Substantia nigra (tissue), 51 donors: ENCODE measurements at places on chromosomes 3 and 15.

GRCh38 chr15:29204369-29204755 is 65.3 kb downstream of the NSMCE3 start:
- no peak for DNase-seq

DNA sequence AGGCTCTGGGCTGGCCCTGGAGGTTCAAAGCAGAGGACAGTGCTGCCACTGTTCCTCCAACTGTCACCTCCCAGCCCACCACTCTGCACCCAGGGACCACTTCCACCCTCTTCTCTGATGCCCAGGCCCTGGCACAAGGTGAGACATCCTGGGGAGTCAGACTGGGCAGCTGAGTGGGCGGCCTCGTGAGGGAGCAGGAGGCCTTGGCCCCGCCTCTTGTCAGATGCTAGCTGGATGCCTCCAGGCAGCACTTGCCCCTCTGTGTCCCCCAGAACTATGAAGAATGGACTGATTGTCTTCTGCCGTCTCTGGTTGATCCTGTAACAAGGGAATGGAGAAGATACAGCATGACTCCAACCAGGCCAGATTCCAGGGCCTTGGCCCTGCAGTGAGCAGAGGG is 191.0 kb upstream of the LINGO1 start:
- no peak for DNase-seq

DNA sequence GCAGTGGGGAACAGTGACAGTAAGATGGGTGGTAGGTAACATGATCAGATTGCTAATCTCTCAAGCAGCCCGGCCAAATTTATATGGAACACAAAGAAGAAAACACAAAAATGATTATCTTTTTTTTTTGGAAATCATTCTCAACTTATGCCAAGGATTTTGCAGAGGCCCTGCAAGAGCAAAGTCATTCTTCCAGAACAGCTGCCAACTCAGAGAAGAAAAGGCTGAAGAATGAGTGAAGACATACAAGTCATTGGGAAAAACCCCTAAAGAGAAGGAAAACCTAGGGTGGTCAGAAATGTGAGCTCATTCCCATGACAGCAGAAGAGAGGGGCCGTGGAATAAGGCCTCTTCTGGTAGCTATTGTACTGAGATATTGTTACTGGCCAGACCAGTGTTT is 246.7 kb downstream of the SHOX2 start:
- DNase-seq, result no peak

GRCh38 chr3:86104154-86104553 is 886.8 kb downstream of the VGLL3 start:
- DNase-seq, result no peak

- DNase-seq, result no peak
Measured at GRCh38 chr3:177820683-177821316, 623.5 kb upstream of the TBL1XR1 start.

DNA sequence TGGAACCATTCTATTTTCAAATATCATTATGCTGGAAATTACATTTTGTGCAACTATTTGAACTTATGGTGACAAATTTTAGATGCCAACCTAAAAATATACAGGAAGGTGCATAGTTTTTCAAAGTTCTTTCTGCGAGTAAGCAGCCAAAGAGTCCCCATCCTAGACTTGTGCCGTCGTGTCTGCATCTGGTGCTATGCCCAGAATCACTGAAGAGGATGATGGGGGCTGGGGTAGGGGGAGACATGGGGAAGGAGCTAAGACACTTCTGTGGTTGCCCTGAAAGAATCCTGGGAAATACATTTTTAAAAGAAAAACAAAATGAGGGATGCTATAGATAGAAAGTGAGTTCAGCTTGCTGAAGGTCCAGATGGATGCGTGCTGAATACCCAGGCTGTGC is 21.2 kb upstream of the FAM81A start:
- no peak for DNase-seq

- DNase-seq, result peak; percentile 7
Measured at GRCh38 chr3:45064512-45065372, 38.6 kb downstream of the CLEC3B start.

- DNase-seq, result no peak
Measured at GRCh38 chr15:52710050-52710707, 31.0 kb upstream of the ATOSA start.

DNA sequence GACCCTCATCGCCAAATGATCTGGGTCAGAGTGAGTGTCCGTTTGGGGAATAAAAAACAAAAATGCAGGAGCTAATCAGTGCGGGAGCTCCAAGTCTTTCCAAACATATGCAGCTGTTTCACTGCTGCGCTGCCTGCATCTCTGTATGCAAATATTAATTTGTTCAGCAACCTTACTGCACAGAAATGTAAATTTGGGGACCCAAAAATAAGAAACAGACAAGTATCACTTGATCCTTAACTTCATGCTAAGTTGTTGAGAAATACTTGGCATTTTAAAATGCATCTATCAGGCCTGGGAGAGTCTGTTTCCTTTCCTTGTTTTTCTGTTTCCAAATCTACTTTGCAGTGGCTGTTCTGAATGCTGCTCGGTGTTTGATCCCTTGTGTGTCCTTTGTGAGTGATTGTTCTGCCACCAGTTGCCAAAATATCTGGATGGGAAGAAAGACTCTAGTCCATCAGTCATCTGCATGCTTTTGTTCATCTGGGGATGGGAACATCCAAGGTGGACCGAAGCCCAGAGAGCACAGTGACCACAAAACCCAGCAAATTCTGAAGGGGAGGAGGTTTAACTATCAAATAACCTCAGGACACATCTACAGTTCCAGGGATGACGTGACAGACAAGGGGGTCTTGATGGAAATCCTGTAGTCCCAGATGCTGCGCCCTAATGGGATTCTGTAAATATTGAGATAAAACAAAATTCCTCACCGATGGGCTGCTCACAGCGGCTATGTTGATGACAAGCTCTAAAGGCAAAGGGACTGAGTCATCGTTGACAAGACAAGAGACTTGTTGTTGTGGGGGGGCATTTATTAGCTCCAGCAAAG is 199.5 kb upstream of the WNT5A start:
- no peak for DNase-seq

DNA sequence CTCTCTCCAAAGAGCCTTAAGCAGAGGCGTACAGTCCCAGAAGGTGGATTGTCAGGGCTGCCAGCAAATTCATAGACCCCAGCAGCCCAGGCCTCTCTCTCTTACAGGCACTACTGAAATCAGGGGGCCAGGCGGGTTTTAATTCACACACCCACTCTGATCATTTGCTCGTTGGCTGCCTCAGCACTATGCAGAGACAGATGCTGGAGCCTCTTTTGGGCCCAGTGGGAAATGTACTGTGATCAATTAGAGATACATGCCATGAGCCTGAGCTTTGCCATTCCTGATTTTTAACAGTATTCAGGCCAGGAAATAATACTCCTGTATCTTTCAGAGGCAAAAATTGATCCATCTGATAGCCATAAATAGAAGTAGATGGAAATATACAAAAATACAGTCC is 53.0 kb downstream of the CMTM6 start:
- DNase-seq, result no peak

DNA sequence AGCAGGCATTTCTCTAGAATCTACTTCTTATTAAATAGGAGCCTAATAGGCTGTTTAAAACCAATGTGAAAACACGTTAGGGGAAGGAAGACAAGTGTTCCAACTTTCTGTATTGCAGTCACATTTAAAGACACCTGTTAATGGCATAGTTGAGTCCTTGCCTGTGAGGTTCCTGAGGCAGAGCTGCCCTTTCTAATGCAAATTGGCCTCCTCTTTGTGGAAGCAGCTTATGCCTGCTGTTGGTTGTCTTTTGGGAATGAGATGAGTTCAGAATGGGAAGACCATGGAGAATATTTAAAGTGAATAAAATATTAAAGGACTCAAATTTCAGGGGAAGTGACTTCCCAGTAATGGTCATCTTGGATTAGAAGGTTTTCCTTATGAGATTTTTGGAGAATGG is 51.2 kb downstream of the NEK11 start:
- no peak for DNase-seq

DNA sequence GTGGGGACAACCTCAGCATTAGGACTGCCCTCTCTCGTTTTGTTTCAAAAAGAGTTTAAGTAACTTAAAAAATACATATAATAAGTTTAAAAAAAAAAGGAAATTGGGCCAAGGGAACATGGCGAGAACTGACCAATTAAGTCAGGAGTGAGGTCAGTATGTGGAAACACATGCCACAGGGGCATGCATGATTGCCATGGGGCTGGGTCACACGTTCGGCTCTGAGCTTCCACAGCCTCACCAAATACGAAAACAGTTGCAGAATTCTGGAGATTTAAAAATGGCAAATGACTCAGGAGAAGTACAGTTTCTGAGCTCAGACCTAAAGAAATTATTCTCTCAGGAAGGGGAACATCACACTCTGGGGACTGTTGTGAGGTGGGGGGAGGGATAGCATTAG is 24.1 kb downstream of the PDE8A start:
- DNase-seq, result no peak

- DNase-seq, result peak; percentile 21
Measured at GRCh38 chr15:90184119-90184785, 16.9 kb upstream of the SEMA4B start.

DNA sequence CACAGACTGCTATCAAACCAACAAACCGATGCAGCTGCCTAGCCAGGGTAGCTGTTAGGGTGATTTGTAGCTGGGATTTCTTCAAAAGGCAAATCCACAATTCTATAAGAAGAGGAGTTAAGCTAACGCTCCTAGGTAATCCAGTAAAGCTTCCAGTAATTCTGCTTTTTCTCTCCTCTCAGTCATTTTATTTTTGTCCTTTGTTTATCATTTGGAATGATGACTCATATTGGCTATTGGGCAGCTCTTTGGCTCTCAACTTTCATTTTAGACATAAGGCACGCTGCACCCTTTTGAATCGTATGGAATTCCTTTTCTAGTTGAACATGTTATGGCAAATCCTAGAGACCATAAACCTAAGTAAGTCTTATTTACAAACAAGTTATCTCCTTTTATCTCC is 53.2 kb upstream of the PPARG start:
- no peak for DNase-seq

- DNase-seq, result no peak
Measured at GRCh38 chr15:31606194-31606669, 279.6 kb downstream of the KLF13 start.

DNA sequence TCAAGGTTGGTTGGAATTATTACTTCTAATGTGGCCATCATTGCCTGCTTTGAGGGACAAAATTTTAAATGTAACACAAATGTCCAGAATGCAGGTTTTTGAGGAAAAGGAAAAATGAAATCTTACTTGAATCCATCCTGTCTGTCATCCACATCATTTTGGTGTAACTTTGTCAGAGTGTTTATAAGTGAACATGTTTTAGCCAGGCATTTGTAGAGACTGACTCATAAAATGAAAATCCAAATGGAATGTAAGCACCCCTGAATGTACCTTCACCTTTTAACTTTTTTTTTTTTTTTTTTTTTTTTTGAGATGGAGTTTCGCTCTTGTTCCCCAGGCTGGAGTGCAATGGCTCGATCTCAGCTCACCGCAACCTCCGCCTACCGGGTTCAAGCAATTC is 141.8 kb upstream of the BNIP2 start:
- no peak for DNase-seq

DNA sequence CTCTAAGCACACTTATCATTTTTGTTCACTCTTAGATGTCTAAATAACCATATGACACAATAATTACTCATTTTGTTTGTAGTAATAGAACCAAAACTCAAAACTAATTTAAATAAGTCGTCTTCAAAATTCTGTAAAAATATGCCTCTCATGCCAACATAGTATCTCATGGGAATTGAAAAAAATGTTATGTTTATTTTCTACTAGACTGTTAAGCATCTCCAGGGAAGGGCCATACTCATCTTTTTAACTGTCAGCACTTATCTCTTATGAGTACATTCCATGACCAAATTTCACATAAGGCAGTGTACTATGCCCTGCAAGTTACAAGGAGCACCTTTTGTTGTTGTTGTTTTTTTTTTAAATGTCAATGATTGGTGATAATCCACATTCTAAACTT is 18.3 kb upstream of the USF3 start:
- no peak for DNase-seq

DNA sequence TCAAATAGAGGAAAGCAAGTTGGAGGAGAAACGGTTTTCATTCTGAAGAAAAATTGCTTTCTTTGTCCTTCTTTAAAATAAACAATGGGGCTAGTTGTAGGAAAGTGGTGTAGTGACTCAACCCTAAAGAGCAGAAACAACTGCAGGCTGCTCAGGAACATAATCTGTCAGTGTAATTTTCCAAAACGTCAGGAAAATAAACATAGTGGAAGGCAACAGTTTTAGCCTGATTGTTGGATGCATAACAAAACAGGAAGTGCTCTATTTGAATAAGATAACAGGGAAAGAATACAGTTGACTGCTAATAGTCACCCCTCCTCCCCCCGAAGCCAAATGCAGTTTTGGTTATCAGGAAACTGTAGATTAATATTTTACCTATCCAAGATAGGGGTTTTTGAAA is 167.6 kb downstream of the ECT2 start:
- DNase-seq, result no peak

GRCh38 chr3:50246517-50246954 is 10.5 kb downstream of the GNAI2 start:
- no peak for DNase-seq

DNA sequence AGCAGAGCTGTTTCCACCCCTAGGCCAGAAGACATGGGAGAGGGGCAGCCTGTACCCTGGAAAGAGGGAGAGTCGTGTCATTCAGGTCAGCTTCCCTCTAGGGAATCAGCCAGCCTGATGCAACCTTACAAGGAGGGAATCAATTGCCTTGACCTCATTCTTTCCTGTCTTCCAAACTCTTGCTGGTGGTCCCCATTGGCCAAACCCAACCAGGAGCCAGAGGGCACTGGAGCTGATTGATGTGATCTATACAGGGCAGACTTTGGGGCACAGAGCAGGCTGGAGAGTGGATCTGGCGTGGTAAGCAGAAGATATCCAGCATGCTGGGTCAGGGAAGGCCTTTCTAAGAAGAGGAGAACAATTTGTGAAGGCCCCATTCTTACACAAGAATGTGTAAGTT is 19.1 kb upstream of the MAGEF1 start:
- DNase-seq, result no peak

DNA sequence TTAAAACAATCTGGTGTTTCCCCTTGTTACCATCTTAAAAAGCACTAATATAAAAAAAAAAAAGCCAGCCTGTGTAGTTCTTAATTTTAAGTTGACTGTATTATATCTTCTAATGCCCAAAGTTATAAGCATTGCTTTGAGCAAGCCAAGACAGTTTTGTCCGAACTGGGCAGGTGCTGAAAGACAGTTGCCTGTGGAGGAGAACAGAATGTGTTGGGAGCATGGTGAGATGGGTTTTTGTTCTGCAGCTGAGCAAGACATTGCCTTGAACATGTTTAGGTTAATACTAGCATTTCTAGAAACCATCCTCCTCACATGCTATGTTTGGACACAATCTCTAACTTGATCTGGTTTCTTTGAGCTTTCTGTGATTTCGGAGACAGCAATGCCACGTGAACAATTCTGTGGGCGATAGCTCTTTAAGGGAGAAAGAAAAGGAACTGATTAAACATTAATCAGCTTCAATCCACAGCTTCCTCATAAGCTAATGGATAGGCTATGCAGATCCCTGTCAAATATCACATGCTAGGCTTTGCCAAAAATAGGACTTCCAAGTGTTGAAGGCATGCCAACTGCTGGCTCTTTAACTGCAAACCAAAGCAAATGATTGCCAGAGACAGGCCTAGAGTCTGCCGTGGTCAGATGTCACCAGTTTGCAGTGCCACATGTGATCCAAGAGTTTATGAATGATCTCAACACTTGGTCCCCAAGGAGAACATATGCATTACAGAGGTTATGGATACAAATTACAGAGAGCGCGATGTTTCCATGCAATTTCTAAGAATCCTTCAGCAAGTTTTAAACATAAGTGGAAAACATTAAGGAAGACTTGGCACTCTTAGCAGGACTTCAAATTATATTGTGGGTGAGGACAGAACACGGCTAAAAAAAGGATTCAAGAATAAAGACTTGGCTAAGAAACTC is 428.1 kb downstream of the ROBO2 start:
- no peak for DNase-seq

- DNase-seq, result no peak
Measured at GRCh38 chr3:120039642-120040610, 54.3 kb downstream of the GSK3B start.
